ENCODE measurements at places on chromosomes 5 and 9.

DNA sequence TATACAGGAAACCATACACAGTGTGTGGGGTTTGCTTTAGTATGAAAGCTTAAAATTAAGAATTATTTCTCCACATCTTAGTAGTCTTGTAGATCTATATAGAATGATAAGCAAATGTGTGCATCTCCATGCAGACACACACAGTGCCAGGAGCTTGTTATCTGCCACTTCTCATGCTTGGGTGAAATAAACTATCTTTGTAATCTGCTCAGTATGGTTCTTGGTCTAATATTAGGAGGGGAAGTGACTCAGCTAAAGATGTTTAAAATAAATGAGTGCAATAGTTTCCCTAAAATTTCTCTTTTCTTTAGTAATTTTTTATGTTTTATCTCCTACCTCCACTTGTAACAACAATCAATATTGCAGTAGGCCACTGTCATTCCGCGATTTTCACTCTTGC lies 689.6 kb downstream of the TAF11L14 start:
- DNase-seq: no peak

- no peak for DNase-seq
Observed at GRCh38 chr5:1208743-1209488, 7.5 kb downstream of the SLC6A19 start.

DNA sequence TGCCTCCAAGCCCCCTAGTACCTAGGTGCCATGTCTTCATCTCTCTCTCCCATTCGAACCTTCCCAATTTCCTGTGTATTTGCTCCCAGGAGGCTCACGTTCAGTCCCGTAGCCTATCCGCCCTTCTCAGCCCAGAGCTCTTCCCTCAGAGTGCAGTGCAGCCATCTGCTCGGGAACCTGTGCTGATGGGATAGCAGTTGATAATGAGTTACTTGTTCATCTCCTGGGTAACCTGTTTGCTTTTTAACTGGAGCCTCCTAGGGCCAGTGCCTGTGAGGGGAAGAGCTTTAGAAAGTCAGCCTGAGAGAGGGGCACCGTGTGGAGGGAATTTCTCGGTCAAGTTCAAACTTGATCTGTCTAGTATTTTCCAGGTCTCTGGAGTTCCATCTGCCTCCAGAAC lies 229.8 kb upstream of the IL12B start:
- no peak for DNase-seq

DNA sequence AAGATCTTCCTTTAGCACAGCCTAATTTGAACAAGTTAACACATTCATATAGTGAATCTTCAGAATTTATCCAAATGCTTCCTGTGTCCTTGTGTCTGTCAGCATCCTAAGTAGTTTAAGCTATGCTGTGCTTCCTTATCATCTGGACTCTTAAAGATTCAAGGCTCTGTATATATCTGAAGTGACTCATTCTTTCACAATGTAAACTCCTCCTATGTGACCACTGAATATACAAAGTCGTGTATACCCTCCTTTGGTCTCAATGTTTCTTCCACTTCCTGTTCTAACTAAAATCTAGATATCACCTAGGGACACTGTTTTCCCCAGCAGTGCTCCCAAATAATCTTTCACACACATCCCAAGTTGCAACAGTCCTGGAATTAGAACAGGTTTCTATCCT lies 935.7 kb upstream of the NUDT12 start:
- DNase-seq: no peak

GRCh38 chr5:154498994-154499393 lies 21.0 kb upstream of the HAND1 start:
- no peak for DNase-seq

- no peak for DNase-seq
Observed at GRCh38 chr5:96741891-96742309, 65.8 kb downstream of the ERAP1 start.

DNA sequence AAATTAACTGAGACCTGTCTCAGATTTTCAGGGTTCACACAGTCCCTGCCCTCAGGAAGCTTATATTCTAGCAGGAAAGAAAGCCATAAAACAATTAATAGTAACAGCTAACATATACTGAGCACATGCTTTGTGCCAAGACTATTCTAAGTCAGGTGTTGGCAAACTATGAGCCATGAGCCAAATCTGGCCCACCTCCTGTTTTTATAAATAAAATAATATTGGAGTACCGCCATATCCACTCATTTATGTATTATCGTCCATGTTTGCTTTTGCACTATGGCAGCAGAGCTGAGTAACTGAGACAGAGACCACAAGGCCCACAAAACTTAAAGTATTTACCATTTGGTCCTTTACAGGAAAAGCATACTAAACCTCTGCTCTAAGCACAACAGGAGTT lies 83.3 kb upstream of the TRIO start:
- DNase-seq: no peak
